NCI-H1092 treated with DMSO at 0.1 percent for 48 hours (cell line): ENCODE measurements at places on chromosomes 6 and 20.

DNA sequence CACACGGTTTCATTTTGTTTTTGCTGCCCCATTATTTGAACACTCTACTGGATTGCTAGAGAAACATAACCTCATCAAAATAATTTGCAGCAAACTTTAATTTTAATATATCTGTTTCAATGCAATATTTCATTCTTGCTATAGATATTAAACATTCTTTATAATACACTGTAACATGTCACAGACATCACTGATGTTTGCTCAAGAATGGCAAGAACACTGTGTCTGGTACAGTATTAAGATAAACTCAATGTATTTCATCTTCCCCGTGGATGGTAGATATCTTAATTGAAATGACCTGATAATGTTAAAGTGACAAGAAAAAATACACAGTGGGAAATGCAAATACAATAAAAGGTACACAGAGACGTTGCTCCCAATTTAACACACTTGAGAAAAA, 86.0 kb downstream of the PTCHD4 start:
- DNase-seq = no peak

- DNase-seq = no peak
Measured at GRCh38 chr6:26187981-26188635, 100.9 kb downstream of the HFE start.

GRCh38 chr6:77461796-77462195, 1.5 kb downstream of the HTR1B start:
- no peak for DNase-seq

DNA sequence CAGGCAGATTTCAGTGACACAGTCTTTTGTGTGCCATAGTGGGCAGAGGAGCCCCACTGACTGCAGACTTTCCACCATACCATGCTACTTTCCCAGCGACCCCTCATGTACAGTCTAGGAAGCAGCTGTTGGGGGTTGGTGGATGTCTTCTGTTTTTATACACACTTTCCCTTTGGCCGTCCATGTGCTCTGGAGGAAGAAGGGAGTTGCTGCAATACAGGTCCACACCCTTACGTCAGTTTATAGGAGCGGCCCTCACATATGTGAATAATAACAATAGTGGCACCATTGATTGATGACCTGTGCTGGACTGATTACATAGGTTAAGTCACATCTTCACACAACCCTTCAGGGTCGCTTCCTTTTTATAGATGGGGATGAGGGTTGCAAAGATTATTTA, 17.5 kb upstream of the CCN2 start:
- no peak for DNase-seq

DNA sequence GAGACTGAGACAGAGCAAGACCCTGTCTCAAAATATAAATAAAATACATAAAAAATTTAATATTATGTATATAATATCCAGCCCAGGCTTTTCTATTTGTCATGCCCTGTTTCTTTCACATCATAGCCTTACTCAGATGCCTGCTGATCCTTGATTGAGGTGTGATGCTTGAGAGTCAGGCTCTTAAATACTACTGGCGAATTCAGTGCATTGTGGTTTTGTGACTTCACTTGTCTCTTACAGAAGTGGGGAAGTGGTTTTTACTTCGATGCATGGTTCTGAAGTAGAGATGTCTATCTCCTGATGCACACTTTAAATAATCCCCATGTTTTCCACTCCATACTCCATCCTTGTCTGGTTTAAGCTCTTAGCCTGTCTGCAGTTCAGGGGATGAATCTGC, 29.1 kb downstream of the ASXL1 start:
- no peak for DNase-seq

DNA sequence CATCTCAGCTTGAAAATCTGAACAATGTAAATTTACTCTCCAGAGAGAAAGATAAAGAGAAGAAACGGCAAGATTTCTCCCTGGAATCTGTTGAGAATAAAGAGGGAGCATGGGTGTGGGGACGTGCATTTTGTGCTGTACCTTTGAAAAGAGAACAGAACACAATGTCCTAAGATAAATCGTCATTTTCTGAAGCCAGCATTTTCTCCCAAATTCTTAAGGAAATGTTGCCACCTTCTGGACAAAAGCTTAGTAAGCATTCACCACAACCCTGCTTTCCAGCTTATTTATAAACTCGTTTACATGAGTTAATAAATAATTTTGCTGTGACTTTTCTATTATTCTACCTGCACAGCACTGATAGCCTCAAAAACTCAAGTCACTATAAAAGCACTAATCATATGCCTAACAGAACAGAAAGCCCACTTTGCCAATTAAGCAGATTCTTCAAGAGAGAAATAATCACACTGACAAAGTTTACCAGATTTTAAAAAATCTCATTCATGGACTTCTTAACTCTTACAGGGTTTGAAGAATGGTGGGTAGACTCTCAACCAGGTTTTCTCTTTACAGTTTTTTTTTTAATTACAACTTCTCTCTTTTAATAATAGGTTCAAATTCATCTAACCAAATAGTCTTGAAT, 155.8 kb downstream of the MBOAT1 start:
- peak; percentile 67 for DNase-seq

DNA sequence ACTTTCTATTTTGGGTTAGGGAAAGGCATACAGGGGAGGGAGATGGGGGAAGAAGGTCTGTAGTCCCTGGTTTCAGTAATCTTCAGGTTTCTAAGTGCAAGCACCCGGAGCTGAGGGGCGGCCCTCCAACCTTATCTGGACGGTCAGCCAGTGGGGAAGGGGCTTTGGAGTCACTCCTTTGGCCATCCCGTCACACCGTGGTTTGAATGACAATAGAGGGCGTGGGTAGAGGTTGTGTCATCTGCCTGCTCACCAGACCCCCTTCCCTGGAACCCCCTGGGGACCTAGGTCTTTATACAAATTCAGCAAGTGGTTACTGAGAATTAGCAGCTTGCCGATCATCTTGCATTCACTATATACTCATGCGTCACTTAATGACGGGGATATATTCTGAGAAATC, 29.1 kb downstream of the STK35 start:
- DNase-seq = no peak

- no peak for DNase-seq
Measured at GRCh38 chr20:8423482-8423881, 291.4 kb downstream of the PLCB1 start.

DNA sequence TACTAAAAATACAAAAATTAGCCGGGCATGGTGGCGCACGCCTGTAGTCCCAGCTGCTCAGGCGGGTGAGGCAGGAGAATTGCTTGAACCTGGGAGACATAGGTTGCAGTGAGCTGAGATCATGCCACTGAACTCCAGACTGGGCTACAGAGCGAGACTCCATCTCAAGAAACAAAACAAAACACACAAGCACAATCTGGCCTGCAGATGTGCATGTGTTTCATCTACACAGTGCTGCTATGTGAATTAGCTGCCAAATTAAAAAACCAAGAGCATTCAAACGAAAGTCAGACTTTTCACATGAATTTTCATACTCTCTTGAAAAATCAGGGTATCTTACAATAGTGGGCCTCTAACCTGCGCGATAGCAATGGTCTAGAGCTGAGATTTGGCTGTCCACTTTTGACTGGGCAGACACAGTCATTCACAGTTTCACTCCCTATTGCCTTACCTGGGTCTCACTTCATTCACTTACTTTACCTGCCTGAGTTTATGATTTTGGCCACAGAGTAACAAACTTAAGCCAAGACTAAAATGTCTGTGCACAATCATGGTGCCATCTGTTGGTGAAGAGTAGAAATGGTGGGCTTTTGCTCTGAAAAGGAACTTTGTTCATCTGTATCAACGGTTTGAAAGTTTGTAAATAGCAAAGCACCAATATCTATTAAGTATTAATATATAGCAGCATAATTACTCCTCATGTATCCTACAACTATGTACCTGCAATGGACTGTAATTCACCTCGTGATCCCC, 138.5 kb upstream of the UST start:
- DNase-seq = no peak

DNA sequence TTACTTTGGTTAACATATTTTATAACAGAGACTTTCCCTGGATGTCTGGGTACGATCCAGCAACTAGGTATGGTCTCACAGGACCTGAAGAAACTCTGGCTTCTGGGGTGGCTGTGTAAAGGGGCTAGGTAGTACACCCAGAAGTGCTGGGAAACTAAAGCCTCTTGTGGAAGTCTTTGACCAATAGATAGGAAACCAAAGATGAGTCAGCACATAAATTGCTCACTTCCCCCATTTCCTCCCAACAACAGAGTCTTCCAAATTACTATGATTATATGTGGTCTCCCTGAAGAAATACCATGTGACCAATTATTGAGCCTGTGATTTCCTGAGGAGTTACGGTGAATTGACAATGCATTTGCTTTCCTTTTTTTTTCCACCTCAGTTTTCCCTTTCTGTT, 26.8 kb upstream of the TBX18 start:
- DNase-seq = no peak

- no peak for DNase-seq
Measured at GRCh38 chr20:13336308-13337089, 115.4 kb downstream of the ISM1 start.

GRCh38 chr20:50278684-50279531, 88.3 kb downstream of the CEBPB start:
- no peak for DNase-seq
